ENCODE measurements at places on chromosomes 3 and 15. TPM values are rescaled to one million over a fixed set of nuclear protein-coding genes. Genes with fewer than 3 reads are reported as not detected.

Gene SYNM
- total RNA-seq = 0.08 TPM

Gene CELF6
- 1.0 TPM for total RNA-seq

Gene NEK10
- 0.56 TPM for total RNA-seq

Gene ESYT3
- 0.74 TPM for total RNA-seq

GRCh38 chr15:60392986-60393790, 4.6 kb downstream of the ANXA2 start:
- DNase-seq = no peak

- DNase-seq = no peak
Measured at GRCh38 chr15:66854012-66854965, 152.3 kb downstream of the SMAD6 start.

DNA sequence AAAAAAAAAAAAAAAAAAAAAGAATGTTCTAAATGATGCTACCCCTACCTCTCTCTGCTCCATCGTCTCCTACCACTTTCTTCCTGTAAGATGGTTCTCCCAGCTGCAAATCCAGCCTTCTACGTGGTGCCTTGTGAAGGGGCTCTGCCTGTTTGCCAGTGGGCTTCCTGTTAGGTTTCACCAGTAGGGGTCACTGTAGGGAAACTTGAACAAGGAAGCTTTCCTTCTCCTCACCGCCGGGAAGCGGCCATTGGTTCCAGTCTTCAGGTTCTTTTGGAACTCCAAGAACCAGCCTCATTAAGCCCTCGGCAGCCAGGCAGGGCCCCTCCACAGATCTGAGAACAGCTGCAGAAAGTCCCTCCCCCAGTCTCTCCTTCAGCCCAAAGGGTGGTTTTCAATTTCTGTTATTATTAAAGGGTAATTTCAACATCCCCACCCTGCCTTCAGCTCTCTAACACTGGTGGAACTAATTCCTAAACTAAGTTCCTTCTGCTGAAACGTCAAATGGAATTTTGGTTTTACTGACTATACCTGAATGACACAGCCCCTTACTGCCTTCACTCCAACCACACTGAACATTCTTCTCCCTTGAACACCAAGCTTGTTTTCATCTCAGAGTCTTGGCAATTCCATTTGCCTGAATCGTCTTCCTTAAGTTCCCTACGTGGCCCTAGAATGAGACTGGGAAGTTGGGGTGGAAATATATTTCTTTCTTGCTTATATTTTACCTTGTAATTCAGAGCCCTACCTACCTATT, 13.5 kb downstream of the MCCC1 start:
- peak; percentile 28 for DNase-seq

GRCh38 chr3:183988216-183988790, 29.4 kb downstream of the ABCC5 start:
- DNase-seq = no peak

- DNase-seq = no peak
Measured at GRCh38 chr15:39269352-39269751, 311.5 kb upstream of the THBS1 start.
